ENCODE measurements at places on chromosomes 4 and X.

- no peak for DNase-seq
Measured at GRCh38 chr4:38170338-38171169, 210.4 kb downstream of the PTTG2 start.

GRCh38 chr4:17027495-17027894 lies 129.1 kb upstream of the LDB2 start:
- no peak for DNase-seq

- peak; percentile 65 for DNase-seq
Measured at GRCh38 chrX:154373340-154374306, 811 bp downstream of the FLNA start.

- DNase-seq = no peak
Measured at GRCh38 chr4:125928652-125929051, 613.9 kb downstream of the FAT4 start.

- no peak for DNase-seq
Measured at GRCh38 chr4:11543706-11544105, 115.0 kb upstream of the HS3ST1 start.

DNA sequence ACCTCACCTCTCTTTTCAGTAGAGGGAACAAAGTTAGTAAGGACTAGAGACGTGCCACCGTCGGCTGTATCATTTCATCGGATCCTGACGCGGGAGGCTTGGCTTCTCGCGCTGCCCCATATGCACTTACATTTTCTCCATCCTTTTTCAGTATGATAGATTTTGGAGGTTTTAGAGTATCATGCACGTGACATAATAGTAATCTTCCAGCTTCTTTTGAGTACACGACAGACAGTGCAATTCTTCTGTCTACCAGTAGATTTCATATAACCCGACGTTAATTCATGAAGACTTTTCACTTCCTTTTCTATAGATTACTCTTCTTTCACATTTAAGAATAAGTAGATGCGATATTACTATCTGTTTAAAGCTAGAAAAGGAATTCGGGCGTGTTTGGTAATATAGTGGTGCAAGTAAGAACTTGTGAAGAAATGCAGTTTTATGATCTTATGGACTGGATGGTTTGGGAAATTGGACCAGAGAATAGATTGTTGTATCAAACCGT lies 1.0 kb downstream of the CDS1 start:
- DNase-seq = no peak

GRCh38 chr4:180664766-180665368 lies 1578.3 kb upstream of the TENM3 start:
- peak; percentile 60 for DNase-seq

DNA sequence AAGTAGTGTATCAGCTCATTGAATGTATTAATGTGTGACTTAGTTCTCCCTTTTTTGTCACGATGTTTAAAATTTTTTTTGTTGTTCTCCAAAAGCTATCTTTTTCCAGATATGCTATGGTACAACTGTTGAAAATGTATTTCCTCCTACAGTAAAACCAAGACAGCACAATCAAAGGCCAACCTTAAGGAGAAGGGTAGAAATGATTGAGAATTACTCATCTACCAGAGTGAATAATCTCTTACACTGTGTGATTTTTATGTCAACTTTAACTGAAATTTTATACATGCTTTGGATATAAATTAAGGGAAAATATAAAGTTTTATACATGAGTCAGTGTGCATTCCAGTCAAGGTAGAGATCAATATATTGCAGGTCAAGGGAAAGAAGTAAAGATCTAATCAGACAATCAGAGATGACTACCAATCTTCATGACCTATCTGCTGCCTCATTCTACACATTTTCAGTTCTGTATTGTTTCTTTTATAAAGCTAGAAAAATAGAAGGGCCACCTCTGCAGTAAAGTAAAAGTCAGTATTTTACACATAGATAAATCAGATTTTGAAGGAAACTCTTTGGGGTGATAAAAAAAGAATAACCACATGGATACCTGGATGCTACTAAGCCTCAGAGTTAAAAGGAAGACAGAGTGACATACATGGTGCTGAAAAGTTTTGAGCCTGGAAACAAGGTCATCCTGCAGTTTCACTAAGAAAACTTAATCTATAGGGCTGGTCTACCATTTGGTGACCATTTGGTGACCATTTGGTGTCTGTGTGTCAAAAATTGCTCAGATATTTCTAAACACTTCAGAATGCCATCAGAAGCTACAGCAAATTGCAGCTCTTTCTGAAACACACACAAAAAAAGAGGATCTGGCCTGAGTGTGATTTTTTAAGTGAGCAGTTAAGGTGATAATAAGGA lies 1.6 kb downstream of the FAM13A start:
- no peak for DNase-seq

DNA sequence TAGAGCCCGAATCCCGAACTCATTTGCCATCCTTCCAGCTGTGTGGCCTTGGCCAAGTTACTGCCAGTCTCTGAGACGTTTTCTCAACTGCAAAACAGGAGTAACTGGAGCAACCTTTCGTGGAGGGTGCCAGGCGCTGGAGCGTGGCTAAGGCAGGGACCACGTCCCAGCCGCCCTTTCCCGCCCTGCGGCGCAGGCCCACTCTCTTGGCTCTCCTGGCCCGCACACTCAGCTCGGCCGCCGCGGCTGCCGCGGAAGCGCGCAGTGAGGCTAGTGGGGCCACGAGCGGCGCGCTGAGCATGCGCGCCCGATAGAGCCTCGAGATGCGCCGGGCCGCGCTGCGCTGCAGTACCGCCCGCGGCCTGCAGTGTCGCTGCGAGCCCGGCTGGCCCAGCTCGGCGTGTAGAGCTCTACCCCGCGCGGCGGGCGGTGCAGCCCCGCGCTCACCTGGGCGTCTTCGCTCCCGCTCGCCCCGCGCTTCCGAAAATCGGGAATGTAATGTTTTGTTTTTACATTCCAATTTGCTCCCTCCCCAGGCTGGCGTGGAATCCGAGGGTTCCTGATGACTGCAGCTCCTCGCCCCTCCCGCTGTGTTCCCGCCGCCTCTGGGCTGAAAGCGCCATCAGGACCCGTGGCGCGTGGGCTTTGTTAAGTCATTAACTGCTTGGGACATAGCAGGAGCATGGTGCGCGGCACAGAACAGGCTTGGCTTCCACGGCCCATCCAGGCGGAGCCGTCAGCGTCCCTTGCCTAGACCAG lies 4.0 kb upstream of the ZNF518B start:
- DNase-seq = peak; percentile 67

DNA sequence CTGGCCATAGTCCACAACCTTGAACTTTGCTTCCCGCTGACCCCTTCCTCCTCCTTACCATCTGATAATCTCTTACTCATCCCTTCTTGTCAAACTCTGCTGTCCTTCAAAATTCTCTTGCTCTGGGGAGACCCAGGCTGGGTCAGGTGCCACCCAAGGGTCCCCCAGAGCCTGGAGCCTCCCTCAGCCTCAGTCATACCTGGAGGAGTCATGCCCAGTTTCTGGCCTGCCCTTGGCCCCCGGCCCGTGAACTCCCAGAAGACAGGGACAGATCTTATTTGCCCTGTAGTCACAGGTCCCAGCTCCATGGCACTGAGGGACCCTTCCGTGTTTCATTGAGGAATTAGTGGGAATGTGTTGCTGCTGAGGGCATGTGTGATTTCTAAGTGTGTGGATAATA lies 4.7 kb upstream of the GPR78 start:
- no peak for DNase-seq

- no peak for DNase-seq
Measured at GRCh38 chr4:128917781-128918180, 108.3 kb downstream of the JADE1 start.

DNA sequence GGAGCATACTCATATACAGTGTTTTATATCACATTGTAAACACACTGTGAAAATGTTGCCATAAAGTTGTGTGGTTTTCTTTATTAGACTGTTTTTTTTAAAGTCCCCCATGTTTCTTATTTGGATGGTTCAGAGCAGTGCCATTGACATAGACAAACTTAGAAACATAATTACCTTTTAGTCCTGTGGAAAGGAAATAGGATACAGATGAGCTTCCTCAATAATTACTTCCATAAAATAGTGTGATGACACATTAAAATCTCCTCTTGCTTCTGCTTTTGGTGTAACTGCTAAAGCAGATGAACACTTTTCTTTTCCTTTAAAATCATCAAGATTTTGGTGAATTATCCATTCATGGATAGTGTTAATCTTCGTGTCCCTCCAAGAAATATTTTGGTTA lies 52.9 kb upstream of the LIMCH1 start:
- DNase-seq = no peak

DNA sequence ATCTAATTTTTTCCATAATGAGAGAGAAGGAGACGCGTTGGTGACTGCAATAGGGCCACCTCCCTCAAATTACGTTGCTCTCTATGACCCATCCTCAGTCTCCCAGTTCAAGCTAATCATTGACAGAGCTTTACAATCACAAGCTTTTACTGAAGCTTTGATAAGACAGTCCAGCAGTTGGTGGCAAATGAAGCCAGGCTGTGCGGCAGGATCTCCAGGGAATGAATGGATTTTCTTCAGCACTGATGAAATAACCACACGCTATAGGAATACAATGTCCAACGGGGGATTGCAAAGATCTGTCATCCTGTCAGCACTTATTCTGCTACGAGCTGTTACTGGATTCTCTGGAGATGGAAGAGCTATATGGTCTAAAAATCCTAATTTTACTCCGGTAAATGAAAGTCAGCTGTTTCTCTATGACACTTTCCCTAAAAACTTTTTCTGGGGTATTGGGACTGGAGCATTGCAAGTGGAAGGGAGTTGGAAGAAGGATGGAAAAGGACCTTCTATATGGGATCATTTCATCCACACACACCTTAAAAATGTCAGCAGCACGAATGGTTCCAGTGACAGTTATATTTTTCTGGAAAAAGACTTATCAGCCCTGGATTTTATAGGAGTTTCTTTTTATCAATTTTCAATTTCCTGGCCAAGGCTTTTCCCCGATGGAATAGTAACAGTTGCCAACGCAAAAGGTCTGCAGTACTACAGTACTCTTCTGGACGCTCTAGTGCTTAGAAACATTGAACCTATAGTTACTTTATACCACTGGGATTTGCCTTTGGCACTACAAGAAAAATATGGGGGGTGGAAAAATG lies at the start of gene KLB:
TSS of gene KLB (plus strand) at position 168 of the 821 bp plus-strand sequence. CDS start at position 188, 20 bp downstream.
- DNase-seq = no peak

DNA sequence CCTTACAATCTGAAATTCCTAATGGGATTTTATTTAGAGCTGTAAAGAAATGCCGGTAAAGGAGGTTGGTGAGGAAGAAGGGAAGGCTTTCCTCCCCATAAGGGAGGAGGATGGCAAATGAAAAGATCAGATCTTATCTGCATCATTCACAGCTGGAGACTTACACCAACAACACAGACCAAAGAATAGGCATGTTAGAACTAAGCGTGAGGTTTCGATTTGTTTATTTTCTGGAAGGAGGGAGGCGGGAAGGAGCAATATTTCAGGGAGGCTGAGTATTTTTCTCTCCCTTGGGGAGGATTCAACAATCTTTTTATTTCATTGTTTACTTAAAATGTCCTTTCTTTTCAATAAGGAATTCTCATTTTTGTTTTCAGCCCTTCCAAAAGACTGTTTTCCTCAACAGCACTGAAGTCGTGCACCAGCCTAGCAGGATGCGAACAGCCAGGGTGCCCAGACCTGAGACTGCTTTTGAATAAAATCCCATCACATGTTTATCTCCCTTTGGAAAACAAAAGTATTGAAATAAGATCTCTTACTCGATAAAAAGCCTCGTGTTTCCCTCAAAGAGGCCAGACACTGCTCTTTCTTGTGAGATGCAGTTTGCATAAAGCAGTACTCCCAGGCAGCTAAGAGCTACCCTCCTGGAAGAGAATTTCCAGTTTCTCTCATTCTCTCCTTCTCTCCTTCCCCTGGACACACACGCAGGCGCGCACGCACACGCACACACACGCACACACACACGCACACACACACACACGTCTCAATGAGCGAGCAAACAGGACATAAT lies 236.1 kb downstream of the MGST2 start:
- DNase-seq = no peak

DNA sequence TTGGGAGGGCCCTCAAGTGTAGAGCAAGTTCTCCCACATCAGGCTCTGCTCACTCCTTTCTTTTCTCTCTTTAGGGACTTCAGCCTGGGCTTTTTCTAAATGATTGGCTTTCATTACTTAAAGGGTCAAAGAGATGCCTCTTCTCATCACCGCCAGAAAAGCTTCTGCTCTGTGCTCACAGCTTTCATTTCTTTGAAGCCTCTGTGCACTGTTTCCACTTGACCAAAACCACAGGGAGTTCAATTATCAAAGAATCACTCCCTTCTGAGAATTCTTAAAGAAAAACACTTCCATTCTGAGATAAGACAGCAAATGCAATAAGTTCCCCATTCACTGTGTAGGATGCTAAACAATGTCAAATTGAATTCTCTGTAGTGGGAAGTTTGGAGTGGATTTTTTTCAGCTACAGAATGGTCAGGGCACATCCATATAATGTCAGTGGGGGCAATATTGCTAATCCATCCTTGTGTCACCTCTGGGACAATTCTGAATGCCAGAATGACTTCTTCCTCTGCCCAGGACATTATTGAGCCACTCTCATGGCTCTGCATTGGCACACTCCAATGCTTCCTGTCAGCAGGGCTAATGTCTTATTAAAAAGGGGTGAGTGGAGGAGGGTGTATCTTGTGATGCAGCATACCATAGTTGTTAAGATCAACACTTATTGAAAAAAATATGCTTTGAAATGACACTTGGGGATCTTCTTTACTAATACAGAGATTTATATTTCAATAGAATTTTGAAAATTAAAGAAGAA lies 217.6 kb downstream of the SNCA start:
- no peak for DNase-seq

- DNase-seq = no peak
Measured at GRCh38 chr4:17197070-17197469, 298.6 kb upstream of the LDB2 start.

DNA sequence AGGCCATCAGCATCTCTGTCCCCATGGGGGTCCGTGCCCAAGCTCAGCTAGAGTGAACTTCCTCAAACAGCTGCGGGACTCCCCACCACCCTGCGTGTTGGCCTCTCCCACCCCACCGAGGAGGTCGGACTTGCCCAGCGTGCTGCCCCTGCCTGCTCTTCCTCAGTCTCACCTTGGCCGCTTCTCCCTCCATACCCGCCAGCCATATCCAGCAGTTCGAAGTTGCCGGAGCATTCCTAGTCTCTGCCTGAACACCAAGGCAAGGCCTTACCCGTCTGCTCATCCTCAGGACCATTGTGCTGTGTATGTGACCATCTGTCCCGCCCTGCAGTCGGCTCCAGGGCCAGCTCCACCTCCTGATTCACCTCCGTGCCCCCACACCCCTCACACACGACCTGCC lies 84.5 kb downstream of the WFS1 start:
- DNase-seq = no peak
